Cerebellar nuclear complex (tissue), 1 donor: ENCODE measurements at places on chromosomes 7 and 10.

GRCh38 chr7:27409776-27410175 is 167.2 kb downstream of the EVX1 start:
- no peak for DNase-seq

DNA sequence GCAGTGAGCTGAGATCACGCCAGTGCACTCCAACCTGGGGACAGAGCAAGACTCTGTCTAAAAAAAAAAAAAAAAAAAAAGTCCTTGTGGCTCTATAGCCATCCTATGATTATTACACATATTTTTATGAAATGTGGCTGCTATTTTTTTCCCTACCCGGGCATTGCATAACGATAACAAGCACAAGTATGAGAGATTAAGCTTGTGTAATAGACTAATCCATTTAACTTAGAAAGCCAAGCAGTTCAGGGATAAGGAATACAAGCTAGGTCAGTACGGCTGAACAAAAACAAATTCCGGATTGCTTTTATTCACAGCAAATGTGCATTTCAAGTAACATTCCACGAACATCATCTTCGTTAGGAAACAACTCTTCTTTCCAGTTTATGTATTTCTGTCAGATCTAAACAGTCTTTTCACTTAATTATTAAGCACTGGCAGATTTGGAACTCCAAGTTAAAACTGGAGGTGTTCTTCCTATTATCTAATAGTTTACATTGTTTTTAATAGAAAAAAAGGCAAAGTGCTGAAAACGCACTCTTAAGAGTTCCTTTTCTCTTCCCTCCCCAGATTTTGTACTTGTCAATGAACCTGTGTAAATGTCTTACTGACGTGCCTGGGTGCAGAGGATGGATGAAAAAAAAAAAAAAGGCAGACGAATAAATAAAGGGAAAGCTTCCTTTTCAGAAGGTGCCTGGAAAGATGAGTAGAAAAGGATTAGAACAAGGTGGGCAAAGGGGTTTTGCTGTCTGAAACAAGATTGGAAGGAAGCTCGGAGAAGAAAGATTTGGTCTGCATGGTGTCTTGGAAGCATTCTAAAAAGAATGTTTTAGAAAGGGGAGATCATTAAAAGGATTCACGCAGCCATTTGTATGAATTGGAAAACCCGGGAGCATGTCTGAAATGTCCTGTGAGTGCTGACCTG is 81.1 kb downstream of the PRTFDC1 start:
- DNase-seq = no peak

DNA sequence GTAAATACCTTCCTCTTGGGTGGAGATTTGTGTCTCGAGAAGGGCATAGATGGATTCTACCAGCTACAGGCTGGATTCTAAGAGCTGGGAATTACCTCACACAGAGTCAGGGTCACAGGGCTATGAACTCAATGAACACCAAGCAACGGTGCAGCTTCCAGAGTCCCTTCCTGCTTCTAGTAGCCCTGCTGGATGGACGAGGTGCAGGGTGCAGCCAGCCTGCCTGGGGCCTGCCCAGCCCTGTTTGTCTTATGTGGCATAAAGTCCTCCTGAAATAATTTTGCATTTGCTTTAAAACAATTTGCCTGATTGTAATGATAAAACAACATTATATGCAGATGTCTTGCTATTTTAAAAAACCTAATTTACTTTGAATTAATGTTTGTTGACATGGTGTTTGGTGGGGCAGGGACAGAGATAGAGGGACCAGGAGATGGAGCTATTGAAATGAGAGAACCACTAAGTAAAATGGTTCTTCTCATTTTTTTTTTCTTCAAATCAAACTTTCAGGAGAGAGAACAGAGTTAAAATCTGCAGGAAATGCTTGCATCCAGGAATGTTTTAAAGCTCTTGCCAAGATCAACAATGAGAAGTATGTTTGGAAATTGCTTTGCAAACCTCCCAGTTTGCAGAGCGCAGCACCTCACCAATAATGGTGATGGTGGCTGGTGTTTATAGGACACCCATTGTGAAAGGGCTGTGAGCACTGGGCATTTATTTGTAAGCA is 305.4 kb upstream of the PODXL start:
- no peak for DNase-seq

- no peak for DNase-seq
Measured at GRCh38 chr10:69600761-69601330, 27.6 kb upstream of the NEUROG3 start.

GRCh38 chr10:133056001-133056400 is 31.7 kb upstream of the ADGRA1 start:
- DNase-seq = no peak

DNA sequence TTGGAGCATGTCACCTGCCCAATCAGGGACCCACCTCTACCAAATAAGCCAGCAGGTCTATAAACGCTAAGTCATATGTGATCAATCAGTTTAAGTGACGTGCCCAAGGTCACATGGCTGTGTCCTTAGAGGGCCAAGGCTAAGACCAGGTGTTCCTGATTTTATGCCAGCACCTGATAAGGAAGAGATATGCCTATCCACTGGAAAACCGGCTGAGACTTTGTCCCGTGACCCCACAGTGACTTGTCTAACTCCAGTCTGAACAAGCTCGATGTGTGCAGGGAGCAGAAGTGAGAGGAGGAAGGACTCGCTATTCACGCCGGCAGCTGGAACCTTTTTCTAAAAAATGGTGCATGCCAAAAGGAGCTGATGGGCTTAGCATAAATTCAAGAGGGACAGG is 57.0 kb downstream of the PRKAG2 start:
- no peak for DNase-seq

DNA sequence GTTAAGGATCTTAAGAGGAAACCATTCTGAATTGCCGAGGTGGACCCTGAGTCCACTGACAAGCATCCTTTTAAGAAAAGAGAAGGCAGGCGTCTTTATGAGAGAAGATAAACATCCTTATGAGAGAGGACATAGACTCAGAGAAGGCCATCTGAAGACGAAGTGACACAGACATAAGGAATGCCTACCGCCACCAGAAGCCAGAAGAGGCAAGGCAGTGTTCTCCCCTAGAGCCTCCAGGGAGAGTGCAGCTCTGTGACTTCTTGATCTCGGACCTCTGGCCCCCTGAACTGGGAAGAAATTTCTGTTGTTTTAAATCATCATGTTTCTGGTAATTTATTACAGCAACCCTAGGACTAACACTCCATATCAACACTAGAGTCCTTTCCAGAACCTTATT is 25.2 kb upstream of the ING3 start:
- DNase-seq = no peak

GRCh38 chr10:72847681-72848080 is 45.9 kb upstream of the OIT3 start:
- DNase-seq = no peak
